SJCRH30 (cell line): ENCODE measurements at places on chromosomes 2 and 18. TPM values are rescaled to one million over a fixed set of nuclear protein-coding genes. Genes with fewer than 3 reads are reported as not detected.

DNA sequence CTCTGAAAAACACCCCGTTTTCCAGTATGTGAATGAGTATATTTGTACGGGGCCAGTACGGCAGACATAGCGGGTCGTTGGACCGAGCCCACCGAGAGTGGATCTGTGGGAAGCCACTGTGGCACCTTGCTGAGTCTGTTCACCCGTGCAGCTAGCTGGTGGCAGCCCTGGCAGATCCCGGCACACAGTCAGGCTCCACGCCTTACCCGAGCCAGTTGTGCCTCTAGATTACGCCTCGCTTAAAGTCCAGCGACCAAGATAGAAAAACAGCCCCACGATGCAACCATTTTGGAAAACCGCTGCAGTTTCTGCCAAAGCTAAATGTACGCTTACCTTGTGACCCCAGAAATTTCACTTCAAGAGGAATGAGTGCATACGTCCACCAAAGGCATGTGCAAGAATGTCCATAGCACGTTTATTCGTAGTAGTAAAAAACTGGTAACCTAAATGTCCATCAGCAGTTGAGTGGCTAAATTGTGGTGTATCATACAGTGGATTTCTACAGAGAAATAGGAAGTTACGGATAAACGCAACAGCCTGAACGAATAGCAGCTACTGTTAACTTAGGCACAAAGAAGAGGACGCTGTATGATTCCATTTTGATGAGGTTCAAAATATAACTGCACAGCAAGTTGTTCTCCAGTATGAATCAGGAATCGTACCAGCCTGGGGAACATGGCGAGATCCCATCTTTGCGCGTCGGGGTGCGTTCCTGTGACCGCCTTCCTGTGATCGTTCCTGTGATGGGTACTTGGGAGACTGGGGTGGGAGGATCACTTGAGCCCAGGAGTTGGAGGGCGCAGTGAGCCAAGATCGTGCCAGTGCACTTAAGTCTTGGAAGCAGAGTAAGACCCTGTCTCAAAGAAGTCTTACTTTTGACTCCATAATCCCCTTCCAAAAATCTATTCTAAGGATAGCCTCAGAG lies 688 bp upstream of the WDR33 start:
- no peak for DNase-seq

GRCh38 chr18:10913919-10914318 lies 235.4 kb downstream of the PIEZO2 start:
- no peak for DNase-seq

DNA sequence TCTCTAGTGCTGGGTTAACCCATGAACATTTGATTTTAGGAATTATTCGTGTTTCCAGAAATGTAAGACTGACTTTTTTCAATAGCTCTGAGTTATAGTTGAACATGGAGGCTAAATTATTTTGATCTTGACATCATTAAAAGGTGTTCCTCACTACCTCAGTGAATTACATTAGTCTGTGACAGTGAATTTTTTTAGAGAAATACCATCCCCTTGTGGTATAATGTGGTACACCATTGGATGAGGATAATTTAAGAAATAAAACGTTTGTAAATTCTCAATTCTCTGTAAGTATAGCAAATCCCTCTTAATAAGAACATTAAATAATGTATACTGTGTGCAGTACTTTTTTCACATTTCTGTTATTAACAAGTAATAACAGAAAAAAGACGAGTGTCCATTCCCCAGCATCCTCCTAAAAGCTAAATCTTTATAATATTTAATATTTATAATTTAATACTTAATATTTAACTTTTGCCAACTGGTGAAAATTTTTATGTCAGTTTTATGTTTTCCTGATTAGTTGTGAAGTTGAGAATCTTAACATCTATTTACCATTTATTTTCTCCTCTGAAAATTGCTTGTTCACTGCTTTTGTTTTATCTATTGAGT lies 70.3 kb upstream of the CWC22 start:
- DNase-seq = no peak

DNA sequence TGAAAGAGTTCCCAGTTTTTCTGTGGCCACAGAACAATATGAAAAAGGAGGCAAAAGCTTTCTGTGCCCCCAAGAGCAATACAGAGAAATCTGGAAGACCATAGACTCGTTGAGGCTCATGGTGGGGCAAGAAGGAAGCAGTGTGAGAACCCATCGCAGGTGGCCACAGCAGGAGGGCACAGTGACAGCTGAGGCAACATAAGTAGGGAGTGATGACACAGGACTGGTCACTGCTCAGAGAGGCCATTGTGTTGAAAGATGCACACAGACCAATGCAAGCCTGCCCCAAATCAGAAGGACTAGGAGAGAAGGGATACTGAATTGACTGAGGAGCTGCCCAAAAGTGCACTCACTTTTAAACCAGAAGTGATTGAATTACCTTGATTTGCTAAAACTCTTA lies 483.6 kb downstream of the EPHA4 start:
- DNase-seq = peak; percentile 82

GRCh38 chr2:72919414-72920317 lies 2.3 kb downstream of the EMX1 start:
- no peak for DNase-seq

DNA sequence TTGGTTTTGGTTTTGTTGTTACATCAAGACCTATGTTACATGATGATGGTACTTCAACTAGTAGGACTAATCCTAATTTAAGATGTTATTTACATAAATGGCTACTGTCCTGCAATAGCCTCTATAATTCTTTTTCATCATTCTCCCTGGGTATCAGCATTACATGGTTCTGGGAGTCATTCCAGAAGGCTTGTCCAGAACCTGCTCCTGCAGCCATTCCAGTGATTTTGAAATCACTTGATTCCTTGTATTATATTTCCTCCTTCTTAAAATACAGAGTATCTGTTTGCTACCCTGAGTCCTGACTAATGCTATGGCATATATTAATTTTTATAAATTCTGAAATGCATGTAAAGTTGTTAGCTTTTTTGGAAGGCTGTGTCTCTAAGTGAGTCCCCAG lies 400.5 kb upstream of the MEIS1 start:
- DNase-seq = no peak

DNA sequence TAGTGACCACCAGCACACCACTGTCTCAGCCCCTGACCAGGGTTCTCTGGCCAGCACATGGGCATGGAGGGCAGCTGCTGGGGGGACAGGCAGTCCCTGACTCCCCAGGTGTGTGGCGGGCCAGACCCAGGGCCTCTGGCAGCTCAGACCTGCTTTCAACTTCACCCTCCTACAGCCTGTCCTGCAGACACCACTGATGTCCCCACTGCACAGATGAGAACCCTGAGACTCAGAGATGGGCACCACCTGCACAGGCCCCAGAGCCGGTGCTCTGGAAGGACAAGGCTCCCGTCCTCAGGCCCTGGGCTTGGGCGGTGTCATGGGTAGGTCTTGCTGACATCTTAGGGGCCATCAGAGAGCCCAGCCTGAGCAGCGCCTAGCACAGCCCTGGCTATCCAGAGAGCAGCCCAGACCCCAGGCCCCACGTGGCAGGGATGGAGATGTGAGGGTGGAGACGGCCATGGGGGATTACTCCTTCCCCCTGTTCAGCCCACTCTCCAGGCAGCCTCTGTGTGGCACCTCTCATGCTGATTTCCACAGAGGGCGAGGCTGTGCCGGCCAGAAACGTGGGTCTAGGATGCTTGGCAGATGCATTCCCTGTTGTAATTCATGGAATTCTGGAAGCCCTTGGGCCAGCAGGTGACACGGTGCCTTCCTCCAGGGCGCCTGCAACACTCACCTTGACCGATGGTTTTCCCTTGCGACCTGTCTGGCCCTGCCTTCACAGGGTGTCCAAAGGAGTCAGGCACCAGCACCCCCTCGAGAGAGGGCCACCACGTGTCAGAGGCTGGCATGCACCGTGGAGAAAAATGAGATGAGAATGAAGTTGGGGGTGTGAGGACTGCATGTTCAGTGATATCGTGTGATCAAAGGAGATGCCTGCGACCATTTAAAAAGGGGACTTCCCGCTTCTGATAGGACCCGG lies 61.2 kb upstream of the GLI2 start:
- DNase-seq = no peak

DNA sequence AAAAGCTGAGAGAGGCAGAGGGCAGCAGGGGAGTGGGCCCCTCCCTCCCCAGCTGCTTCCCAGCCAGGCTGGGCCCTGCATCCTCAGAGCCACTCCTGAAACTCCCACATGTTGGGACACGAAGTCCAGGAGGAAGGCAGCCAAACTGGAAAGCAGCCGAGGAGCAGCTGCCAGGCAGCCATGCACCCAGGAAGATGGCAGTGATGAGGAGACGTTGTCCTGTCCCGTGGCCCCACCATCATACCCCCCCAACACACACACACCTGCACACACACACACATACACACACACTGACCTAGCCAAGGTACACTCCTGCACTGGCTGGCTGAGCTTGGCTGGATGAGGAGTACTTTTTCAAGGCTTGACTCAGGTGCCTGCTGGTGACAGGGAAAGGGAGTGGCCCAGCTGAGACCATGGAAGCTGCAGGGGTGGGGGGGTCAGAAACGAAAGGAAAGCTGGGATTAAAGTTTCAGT lies 106.0 kb downstream of the CYP26B1 start:
- DNase-seq = no peak

- DNase-seq = no peak
Measured at GRCh38 chr2:185899366-185899765, 160.8 kb downstream of the FSIP2 start.

GRCh38 chr2:9646196-9647030 lies 15.6 kb upstream of the YWHAQ start:
- no peak for DNase-seq

DNA sequence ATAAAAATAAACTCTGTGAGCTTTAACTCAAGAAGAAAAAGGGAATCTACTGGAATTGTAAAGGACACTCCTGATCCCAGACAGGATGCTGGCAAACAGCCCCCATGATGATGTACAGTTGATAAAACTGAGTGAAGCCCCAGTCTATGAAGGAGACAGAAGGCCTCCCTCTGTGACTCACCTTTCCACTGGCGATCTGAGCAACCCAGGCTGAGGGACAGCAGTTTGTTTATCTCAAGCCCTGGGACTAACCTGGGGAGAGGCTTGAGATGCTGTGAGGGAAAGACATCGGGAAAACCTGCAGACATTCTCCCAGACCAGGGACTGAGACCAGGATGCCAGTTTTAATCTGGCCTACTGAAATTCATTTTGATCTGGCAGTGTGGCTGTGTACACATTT lies 104.5 kb upstream of the CDH2 start:
- DNase-seq = no peak

- no peak for DNase-seq
Measured at GRCh38 chr18:58901783-58902182, 37.1 kb downstream of the ZNF532 start.

- no peak for DNase-seq
Measured at GRCh38 chr2:8378016-8378810, 303.6 kb upstream of the ID2 start.

- DNase-seq = no peak
Measured at GRCh38 chr2:131067465-131068125, 25.7 kb downstream of the FAM168B start.

GRCh38 chr2:201450954-201451291 lies 335 bp downstream of the TRAK2 start:
- DNase-seq = no peak

- no peak for DNase-seq
Measured at GRCh38 chr2:13252615-13253014, 535.9 kb downstream of the TRIB2 start.

GRCh38 chr18:1173593-1173992 lies 268.9 kb downstream of the ADCYAP1 start:
- no peak for DNase-seq

- DNase-seq = no peak
Measured at GRCh38 chr2:238097201-238097987, 2.7 kb upstream of the ESPNL start.

INO80D gene
- 6.5 and 8.1 TPM in 2 replicates for total RNA-seq

GAREM1 gene
- 5.1 and 5.4 TPM in 2 replicates for total RNA-seq

TTN gene
- total RNA-seq = 26.2 and 35.0 TPM in 2 replicates

SOS1 gene
- 42.3 and 49.5 TPM in 2 replicates for total RNA-seq

STARD6 gene
- not detected in 2 replicates for total RNA-seq

CRACDL gene
- not detected in 2 replicates for total RNA-seq

CERKL gene
- total RNA-seq = 0.05 TPM in 1 of 2 replicates, not detected in the other

NT5C1B gene
- total RNA-seq = not detected in 2 replicates

GPR55 gene
- total RNA-seq = 0.10 TPM in 1 of 2 replicates, not detected in the other

TMEM200C gene
- not detected in 2 replicates for total RNA-seq
